Transverse colon (tissue), 4 donors: ENCODE measurements at places on chromosomes 12 and 14. TPM values are rescaled to one million over a fixed set of nuclear protein-coding genes. Genes with fewer than 3 reads are reported as not detected.

DNA sequence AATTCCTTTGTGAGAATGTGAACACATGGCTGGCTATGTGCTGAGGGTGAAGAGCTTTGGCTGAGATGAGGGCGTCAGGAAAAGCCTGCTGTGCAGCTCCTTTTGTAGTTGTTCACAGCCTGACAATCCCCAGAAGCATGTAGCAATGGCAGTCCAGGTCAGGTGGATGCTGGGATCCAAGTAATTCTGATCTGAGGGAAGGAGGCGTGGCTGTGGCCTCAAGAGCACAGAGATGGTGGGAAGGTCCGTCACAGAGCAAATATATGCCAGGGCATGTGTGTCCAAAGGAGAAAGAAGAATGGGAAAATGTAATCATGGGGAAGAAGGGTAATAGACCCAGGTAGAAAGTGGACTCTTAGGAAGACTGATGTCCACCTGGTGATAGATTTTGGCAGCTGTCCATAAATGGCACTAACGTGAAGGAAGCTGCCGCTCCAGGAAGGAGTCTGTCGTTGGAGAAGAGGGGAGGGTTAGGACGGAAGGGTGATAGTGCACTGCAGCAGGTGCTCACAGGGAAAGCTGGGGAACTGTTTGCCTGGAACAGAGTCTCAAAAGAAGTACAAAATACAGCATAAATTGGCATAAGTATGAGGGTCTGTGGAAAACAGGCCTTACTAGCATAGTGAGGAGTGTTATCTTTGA, 13.8 kb downstream of the MGST1 start:
- H3K36me3 ChIP-seq = no peaks in the 10 kb centered on the region
- no peaks in the 10 kb centered on the region for H3K4me1 ChIP-seq
- DNase-seq = peak; percentile 27

DNA sequence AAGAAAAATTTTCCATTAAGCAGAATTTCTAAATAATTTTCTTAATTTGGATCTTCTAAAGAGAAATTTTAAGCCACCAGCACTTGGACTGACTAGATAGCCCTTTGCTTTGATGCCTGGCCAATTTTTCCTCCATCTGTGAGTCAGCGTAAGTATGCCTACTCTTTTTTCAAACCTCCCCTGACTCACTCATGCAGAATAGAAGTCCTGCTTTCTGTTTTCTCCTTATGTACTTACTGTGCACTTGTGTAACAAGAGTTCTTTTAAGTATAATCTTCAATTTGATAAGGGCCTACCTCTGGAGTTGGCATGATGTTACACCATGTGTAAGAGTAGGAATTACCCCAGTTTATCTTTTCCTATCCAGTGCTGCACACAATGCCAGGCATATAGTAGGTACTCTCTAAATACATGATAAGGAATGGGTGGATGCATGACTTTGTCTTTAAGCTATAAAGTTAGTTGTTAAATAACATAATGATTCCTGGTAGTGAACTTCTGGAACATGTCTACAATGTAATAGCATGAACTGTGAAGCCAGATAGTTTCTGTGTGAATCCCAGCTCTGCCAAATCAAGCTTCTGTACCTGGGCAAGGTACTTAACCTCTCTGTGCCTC, 329.6 kb downstream of the TMTC2 start:
- no peaks in the 10 kb centered on the region for H3K4me1 ChIP-seq
- no peaks in the 10 kb centered on the region for H3K27me3 ChIP-seq
- H3K4me3 ChIP-seq = peak overlapping the region; percentile 11
- DNase-seq = no peak
- no peaks in the 10 kb centered on the region for H3K36me3 ChIP-seq

DNA sequence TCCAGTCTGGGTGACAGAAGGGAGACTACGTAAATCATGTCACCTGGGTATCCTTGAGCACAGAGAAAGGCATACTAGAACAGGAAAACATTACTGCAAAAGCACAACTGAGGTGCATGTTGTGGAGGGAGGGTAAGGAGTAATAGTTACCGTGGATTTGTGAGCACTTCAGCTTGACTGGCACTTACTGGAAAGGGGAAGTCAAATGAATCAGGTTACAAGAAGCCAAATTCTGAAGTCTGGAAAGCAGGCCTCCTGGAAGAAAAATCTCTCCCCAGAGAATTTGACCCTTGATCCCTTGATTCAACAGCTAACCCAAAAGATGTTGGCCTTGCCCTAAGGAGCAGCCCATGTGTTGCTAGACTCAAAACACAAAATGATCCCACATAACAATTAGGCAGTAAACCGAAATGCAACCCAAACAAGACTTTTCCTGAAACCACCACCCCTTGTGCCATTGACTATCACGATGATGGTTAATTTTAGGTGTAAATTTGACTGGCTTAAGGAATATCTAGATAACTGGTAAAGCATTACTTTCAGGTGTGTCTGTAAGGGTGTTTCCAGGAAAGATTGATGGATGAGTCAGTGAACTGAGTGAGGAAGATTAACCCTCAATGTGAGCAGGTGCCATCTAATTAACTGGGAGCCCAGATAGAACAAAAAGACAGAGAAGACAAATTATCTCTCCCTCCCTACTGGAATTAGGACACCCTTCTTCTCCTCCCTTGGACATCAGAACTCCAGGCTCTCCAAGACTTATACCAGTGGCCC, 108.8 kb downstream of the SLC25A21 start:
- H3K4me1 ChIP-seq = no peaks in the 10 kb centered on the region
- H3K36me3 ChIP-seq = no peaks in the 10 kb centered on the region
- H3K4me3 ChIP-seq = no peak overlapping the region

- H3K4me1 ChIP-seq = no peaks in the 10 kb centered on the region
- H3K4me3 ChIP-seq = no peak overlapping the region
- DNase-seq = no peak
- H3K27ac ChIP-seq = no peak overlapping the region
- no peaks in the 10 kb centered on the region for H3K27me3 ChIP-seq
Measured at GRCh38 chr12:23855813-23856212, 93.7 kb downstream of the SOX5 start.

DNA sequence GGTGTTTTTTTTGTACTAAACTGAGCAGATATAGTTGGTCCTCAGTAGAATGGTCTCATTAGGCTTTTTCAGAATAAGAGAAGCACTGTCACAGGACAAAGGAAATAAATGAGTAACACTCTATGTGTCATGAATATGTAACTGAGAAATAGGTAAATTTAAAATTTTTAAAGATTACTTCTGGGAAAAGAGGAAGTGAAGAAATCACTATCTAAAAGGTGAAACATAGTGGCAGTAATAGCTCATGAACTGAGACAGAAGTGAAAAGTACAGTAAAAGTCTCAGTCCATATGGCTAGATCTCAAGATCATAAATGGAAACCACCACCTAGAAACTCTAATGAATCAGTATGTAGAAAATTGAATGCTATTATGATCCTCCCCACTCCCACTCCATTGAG, 89.3 kb upstream of the TTC7B start:
- peaks cover 3% of the 10 kb centered on the region for H3K36me3 ChIP-seq
- H3K4me3 ChIP-seq = no peak overlapping the region
- no peak overlapping the region for H3K27ac ChIP-seq
- no peak for DNase-seq
- no peaks in the 10 kb centered on the region for H3K4me1 ChIP-seq

- no peaks in the 10 kb centered on the region for H3K36me3 ChIP-seq
- no peak overlapping the region for H3K4me3 ChIP-seq
- no peaks in the 10 kb centered on the region for H3K27me3 ChIP-seq
- no peak for DNase-seq
- no peak overlapping the region for H3K27ac ChIP-seq
- H3K4me1 ChIP-seq = no peaks in the 10 kb centered on the region
Measured at GRCh38 chr12:76308866-76309265, 39.3 kb downstream of the BBS10 start.

DNA sequence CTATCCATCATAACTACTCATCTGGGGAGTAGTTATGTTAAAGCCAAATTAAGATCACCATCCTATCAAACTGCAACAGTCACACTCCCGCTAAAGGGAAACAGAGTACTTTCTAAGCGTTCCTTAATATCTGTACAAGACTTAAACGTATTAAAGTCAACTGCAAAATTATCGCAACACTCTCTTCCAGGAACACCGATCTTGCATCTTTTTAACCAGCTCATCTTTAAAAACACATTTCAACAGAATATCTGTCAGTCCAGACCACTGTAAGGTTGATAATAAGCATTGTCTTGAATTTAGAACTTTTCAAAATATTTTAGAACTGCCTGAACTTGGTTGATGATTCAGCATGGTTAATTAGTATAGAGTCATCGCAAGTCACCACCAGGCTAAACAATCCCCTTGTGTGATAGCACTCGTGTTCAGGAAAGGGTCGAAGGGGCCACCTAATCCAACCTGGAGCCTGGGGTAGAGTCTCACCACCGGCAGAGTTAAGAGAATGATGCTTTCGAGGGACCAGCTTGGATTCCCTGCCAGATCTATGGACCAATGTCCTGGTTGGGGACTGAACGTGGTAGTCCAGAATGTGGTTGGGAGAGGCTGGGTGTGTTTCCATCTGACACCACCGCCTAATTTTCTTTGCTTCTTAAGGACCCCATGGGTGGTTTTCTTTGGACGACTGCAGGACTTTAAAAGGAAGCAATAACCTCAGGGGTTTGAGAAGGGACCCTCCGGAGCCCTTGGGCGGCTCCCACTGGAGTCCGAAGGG, 890 bp downstream of the SPTLC2 start:
- H3K36me3 ChIP-seq = no peaks in the 10 kb centered on the region
- peak; percentile 26 for DNase-seq
- no peaks in the 10 kb centered on the region for H3K27me3 ChIP-seq
- peak overlapping the region; percentile 38 for H3K4me3 ChIP-seq
- peak overlapping the region; percentile 87 for H3K27ac ChIP-seq
- H3K4me1 ChIP-seq = peaks cover 9% of the 10 kb centered on the region

GRCh38 chr14:80996049-80996901, 40.9 kb downstream of the TSHR start:
- no peak overlapping the region for H3K4me3 ChIP-seq
- H3K4me1 ChIP-seq = no peaks in the 10 kb centered on the region
- H3K36me3 ChIP-seq = no peaks in the 10 kb centered on the region
- H3K27me3 ChIP-seq = peaks cover 18% of the 10 kb centered on the region
- H3K27ac ChIP-seq = no peak overlapping the region

GRCh38 chr14:31968956-31969698, 108.0 kb upstream of the ARHGAP5 start:
- H3K4me1 ChIP-seq = peaks cover 28% of the 10 kb centered on the region
- peak overlapping the region; percentile 5 for H3K27ac ChIP-seq
- no peaks in the 10 kb centered on the region for H3K36me3 ChIP-seq
- no peaks in the 10 kb centered on the region for H3K27me3 ChIP-seq

GRCh38 chr14:42710071-42710470, 1103.4 kb downstream of the LRFN5 start:
- no peak for DNase-seq
- no peaks in the 10 kb centered on the region for H3K4me1 ChIP-seq
- no peak overlapping the region for H3K27ac ChIP-seq
- no peak overlapping the region for H3K4me3 ChIP-seq
- H3K36me3 ChIP-seq = no peaks in the 10 kb centered on the region
- no peaks in the 10 kb centered on the region for H3K27me3 ChIP-seq

DNA sequence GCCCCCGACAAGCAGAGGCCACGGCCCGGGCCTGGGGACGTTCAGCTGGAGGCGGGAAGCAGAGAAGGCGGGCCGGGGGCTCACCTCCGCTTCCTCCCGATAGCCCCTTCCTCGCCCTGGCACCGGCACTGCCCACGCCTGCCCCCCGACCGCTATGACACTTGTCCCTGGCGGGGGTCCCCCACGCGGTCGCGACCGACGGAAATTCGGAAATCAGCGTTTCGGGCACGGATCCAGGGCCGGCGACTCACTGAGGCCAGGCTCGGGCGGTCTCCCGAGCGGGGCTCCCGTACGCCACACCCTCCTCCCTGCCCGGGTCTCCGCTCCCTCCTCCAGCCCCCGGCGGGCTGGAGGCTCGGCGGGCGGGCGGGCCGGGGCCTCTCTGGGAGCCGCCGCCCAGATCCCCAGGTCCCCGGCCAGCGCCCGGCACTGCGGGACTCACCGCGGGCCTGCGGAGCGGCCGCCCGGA, 581 bp downstream of the PITPNM2 start:
- peak overlapping the region; percentile 92 for H3K27ac ChIP-seq
- H3K27me3 ChIP-seq = no peaks in the 10 kb centered on the region

DNA sequence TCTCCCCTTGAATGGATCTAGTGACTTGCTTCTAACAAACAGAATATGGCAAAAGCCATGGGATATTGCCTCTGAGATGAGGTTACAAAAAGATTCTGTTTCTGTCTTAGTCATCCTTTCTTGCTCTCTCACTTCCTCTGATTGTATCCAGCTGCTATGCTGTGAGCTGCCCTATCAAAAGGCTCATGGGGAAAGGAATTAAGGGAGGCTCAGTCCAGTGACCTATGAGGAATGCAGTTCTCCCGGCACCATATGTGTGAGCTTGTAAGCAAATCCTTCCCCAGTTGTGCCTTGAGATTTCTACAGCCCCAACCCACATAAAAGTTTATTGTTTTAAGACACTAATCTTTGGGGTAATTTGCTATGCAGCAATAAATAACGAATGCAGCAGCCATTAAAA, 183.1 kb downstream of the KLHL28 start:
- H3K27ac ChIP-seq = no peak overlapping the region
- H3K4me1 ChIP-seq = no peaks in the 10 kb centered on the region
- no peak overlapping the region for H3K4me3 ChIP-seq
- DNase-seq = no peak
- H3K27me3 ChIP-seq = no peaks in the 10 kb centered on the region

DNA sequence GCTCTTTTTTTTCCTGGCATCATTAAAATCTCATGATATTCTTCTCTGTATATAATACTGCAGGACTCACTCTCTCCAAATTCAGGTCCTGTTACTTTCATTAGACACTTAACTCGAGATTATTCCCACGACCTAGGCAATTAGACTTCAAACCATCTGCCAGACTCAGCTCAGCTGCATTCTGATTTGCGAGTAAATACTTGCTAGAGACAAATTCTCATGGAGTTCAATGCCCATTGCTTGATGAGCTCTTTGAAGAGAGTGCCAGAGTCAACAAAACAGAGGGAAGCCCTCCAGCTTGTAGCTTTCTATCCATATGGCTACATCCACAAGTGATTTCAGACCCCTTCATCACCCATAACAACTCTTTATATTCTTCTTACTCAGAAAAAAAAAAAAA, 88.3 kb downstream of the GTF2A1 start:
- no peak overlapping the region for H3K4me3 ChIP-seq
- no peak overlapping the region for H3K27ac ChIP-seq
- no peak for DNase-seq
- H3K27me3 ChIP-seq = no peaks in the 10 kb centered on the region
- no peaks in the 10 kb centered on the region for H3K4me1 ChIP-seq

DNA sequence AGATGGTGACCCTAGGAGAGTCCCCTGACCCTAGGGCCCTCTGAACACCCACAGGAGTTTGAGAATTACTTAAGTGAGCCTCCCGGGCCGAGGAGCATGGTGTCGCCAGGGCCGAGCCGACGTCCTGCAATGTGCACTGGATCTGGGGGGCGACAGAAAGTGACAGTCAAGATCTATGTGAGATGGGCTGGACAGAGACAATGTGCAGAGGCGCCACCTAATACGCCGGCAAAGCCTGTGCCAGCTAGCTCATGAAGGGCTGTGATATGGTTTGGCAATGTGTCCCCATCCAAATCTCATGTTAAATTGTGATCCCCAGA, 11.6 kb downstream of the MMAB start:
- no peak overlapping the region for H3K27ac ChIP-seq
- no peaks in the 10 kb centered on the region for H3K36me3 ChIP-seq

GRCh38 chr14:86388216-86388615, 858.3 kb downstream of the FLRT2 start:
- H3K4me3 ChIP-seq = no peak overlapping the region
- no peaks in the 10 kb centered on the region for H3K4me1 ChIP-seq
- no peaks in the 10 kb centered on the region for H3K27me3 ChIP-seq
- no peak for DNase-seq

Gene FAR2
- 72.7 TPM for total RNA-seq

Gene ETNK1
- 129 TPM for total RNA-seq

Gene HOXC6
- total RNA-seq = not detected

Gene LYZ
- total RNA-seq = 2.0 TPM

Gene NPFF
- total RNA-seq = not detected

Gene DHRS4
- total RNA-seq = 39.6 TPM

Gene ASPG
- 20.3 TPM for total RNA-seq

Gene IKBIP
- not detected for total RNA-seq

Gene CD69
- total RNA-seq = not detected

Gene SYCP3
- 0.16 TPM for total RNA-seq
